ENCODE measurements at places on chromosomes 7 and 10. TPM values are rescaled to one million over a fixed set of nuclear protein-coding genes. Genes with fewer than 3 reads are reported as not detected.
A peak's percentile ranks its signal among the peaks of the same experiment; 100 is the strongest.

DNA sequence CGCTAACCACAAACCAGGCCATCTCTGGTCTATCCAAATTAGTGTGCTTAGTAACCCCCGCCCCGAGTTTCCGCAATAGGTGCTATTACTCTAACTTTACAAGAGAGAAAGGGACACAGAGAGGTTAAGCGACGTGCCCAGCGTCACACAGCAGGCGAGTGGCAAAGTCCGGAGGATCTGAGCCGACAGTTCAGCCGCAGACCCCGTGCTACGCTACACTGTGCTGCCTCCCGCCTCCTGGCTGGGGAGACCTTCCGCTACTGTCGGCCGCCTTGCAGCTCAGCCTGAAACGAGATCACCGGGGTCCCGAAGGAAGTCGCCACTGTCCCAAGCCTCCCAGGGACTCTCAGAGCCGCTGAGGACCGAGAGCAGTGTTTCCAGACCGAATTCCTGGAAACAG, 799 bp downstream of the INTS1 start:
- no peak for DNase-seq

DNA sequence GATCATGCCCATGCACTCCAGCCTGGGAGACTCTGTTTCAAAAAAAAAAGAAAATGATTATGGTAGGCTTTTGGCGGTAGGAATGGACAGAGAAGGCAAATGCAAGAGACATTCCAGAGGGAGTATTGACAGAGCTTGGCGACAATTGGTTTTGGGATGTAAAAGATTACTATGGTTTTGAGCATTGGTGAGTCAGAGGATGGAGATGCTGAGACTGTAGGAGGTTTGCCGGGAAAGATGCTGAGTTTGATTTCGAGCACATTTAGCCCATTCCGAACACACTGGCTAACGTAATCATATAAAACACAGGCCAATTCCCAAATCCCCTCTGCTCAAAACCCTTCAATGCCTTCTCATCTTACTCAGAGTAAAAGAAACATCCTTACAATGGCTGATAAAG, 161.6 kb upstream of the MKLN1 start:
- no peak for DNase-seq

DNA sequence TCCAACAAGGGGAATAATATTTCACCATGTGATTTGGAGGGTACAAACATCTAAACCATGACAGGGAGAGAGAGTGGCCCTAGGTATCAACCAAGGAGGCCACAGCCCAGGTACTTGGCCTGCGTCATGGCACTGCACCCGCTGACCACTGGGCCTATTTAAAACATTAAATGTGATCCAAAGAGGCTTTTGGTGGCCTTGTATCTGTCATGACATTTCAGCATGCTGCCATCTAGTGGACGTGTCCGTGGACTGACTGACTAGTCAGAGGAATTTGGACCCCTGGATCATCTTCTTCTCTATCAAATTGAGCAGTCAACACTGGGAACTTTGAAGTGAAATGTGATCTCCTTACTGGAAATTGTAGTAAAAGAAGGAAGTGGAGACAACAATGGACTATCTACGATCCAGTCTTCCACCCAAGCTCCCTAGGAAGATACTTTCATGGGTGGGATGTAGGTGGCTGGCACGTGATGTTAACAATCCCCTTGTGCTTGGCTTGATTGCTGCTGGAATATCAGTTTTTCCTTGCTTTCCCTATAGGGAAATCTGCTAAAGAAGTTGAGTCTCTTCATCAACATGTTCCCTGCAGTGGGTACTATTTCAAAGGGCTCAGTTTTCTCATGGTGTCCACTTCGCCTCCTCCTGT, 24.6 kb upstream of the ITGA8 start:
- peak; percentile 57 for DNase-seq

GRCh38 chr7:151856098-151856497, 20.8 kb downstream of the PRKAG2 start:
- no peak for DNase-seq

- DNase-seq, result peak; percentile 86
These were observed 673.1 kb downstream of the TNS3 start for GRCh38 chr7:46908770-46909169.

DNA sequence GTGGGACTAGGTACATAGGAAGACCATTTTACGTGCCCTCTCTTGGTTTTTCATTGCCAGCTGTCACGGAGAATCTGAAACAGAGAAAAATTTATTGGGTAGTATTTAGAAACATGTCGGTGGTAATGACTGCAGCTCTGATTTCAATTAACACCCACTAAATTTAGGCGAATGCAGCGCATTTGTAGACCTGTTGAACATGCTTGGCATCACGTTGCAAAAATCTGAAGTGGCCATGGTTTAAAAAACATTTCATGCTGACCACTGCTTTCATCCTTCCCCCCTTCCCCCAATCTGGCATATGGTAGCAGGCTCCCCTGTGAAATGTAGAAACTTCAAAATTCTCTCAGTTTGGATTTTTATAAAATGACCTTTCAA, 34.0 kb downstream of the LRMDA start:
- DNase-seq, result no peak

DNA sequence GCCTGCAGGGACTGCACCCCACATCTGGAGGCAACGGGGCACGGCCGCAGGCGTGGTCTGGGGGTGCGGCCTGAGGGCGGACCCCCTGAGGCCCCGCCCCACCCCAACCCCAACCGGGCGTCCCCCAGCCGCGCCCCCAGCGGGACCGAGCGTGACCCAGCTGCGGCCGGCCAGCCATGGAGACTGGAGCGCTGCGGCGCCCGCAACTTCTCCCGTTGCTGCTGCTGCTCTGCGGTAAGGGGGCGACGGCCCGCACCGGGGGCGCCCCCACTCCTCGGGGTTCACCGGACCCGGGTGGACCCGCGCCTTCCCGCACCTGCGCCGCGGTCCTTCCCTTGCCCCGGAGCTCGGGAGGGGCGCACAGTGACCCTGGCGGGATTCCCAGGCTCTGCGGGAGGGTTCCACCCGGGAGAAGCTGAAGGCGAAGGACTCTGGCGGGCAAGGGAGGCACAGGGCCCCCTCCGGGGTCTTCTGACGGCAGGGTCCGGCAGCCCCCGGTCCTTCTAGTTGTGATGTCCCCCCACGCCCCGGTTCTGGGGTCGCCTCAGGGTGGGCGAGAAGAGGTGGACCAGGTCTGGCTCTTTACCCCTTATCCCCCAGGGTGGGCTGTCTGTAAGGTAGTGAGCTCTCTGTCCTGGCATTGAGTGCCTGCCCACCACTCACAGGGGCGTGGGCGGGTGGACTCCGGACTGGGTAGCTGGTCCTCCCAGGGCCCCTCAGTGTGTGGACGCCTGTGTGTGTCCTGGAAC, at the start of gene RAMP3:
Gene RAMP3, plus strand, starts transcription at position 139 of the 749 bp plus-strand sequence. Its CDS starts 38 bp downstream, at position 177.
- DNase-seq, result no peak

The CALHM3 gene
- not detected for total RNA-seq

The SLC29A4 gene
- 0.90 TPM for total RNA-seq

The GSTK1 gene
- total RNA-seq, result 53.3 TPM

The GDF10 gene
- 11.1 TPM for total RNA-seq
